NCI-H2029 (cell line): ENCODE measurements at places on chromosomes 4 and X.

- no peak for DNase-seq
Observed at GRCh38 chrX:64195862-64196261, 9.6 kb downstream of the AMER1 start.

GRCh38 chrX:153612413-153612812 lies 13.5 kb upstream of the CCNQ start:
- DNase-seq: no peak

DNA sequence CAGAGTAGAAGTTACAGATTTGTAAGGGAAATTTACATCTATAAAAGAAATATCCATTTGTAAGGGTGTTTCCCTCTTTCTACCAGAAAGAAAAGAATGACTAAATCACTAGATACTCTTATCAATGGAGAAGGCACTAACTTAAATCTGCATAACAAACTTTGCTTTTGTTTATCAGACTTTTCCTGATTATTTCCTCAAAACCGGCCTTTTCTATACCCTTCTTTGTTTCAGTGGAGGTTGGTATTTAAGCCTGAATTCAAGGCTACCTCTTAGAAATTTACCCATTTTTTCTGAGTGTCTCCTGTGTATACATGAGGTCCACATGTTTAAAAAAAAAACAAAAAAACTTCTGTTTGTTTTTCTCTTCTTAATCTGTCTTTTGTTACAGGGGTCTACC lies 80.4 kb upstream of the GRPR start:
- no peak for DNase-seq

GRCh38 chr4:27049239-27049829 lies 188.7 kb downstream of the STIM2 start:
- DNase-seq: no peak

GRCh38 chrX:109782994-109783700 lies 50.1 kb upstream of the ACSL4 start:
- no peak for DNase-seq

DNA sequence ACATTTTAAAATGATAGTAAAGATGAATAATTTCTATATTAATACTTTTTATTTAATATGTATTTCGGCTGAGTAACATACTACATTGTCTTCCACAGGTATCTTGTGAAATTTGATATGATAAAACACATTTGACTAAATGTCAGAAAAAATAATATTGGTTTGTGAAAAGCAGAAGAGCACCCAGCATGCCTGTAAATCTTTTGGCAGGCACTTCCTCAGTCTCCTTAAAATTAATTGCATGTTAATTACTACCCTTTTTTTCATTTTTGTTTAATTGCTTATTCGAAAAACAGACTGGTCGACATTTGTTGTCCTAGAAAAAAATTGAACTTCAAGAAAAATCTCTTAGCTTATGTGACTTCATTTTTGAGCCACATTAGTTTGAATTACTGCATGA lies 40.6 kb downstream of the CLCN3 start:
- no peak for DNase-seq

DNA sequence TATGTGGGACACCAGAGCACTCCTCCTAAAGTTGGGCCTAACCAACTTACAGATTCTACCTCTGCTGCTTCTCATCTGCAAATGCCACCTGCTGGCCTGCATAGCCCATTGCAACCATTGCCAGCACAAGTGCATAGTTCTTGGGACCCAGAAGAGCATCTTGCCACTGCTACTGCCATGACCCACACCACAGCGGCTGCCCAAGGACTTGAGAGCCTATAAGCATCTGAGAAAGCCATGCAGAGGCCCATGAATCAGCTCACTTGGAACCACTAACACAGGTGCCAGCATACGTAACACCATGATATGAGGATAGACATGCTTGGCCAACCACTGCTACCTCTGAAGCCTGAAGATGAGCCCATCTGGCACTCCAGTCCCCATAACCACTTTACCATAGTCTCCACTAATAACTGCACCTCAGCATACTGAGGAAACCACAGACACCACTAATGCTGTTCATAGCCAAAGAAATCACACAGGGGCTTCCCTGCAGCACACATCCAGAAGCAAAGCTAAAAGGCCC lies 258.1 kb upstream of the AGTR2 start:
- DNase-seq: no peak

GRCh38 chr4:129429581-129430320 lies 333.8 kb downstream of the C4orf33 start:
- DNase-seq: no peak

DNA sequence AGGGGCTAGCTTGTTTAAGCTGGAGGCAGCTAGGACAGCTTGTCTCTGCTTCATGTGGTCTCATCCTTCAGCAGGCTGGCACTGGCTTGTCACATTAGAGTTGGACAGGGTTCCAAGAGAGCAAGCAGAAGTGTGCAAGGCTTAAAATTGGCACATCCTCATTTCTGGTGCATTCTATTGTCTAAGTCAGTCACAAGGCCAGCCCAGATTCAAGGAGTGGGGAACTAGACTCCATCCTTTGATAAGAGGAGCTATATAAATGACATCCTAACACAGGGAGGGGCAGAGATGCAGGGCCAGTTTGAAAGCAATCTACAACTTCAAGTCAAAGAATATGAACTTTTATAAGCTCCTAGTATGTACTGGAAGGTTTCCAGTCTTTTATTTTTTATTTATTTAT lies 313.2 kb downstream of the PTTG2 start:
- no peak for DNase-seq

DNA sequence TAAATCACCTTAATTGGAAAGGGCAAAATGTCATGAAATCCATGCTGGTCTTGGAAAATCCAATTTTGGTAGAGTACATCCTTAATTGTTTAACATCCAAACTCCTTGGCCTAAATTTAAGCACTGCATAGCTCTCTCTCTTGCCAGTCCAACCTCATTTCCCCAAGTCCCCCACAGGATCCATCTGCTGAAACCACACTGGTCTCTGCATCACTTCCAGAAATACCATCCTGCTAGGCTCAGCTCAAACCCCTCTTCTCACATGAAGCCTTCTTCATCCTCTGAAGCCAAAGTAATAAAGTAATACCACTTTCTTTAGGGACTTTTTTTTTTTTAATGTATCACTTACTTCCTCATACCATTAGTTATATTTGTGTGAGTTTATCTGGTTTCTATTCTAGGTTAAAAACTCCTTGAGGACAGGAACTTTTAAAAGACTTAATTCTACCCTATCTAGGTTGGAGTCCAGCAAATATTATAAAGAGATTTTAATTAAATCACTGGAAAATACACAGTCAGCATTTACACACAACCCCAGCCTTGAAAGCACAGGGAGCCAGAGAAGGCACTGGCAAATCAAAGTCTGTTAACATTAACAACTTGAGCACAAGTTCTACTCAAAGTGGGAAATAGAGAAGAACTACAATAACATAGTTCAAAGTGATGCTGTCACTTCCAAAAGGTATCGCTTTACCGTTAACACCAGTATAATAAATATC lies 16.7 kb upstream of the KLF3 start:
- DNase-seq: no peak

- no peak for DNase-seq
Observed at GRCh38 chr4:37908488-37909331, 17.8 kb downstream of the TBC1D1 start.

DNA sequence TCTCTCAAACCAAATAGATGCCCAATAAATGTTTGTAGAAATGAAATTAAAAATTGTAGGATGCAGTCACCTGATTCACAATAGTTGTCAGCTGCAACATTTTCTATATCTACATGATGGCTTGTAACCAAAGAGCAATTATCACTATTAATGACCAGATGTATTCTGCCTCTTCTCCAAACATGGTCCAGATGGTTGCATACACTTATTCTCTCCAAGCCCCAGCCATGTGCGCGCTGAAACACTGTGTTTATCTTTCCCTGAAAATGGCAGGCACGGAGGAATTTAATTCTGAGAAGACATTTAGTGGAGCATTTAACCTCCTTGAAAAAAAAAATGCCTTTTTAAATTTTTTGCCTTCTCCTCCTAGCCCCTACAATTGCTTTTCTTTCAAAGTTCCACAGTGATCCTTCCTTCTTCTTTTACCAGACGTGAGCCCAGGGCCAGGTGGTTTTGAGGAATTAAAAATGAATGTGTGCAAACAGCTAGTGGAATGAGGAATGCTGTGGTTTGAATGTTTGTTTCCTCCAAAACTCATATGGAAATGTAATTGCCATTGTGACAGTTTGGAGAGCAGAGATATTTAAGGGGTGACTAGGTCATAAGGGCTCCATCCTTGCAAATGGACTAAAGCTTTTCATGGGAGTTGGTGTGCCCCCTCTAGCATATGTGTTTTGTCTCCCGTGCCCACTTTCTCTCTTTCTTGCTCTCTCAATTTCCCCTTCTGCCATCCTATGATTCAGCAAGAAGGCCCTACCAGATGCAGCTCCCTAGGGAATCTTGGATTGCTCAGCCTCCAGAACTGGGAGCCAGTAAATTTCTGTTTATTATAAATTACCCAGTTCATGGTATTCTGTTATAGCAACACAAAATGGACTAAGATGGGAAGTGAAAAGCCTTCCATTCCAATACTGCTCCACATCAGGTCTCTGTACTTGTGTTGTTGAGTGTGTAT lies 136.0 kb downstream of the GABRB1 start:
- no peak for DNase-seq

DNA sequence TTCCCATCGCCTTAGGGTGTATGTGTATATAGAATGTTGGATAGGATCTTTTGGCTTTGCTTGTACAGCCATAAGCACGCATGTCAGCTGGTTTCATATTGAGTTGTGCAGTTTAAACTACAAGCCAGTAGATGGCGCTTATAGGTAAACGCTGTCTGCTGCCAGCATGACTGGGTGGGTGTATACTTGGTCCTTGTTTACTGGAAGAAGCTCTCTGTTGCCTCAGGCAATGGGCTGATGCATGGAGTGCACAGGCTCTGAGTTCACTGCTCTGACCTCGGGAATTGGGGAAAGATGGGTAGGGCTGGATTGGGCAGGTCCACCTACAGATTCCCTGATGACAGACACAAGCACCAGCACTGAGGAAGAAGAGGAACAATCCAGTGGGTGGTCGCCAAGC lies 831.5 kb downstream of the STIM2 start:
- peak; percentile 36 for DNase-seq

DNA sequence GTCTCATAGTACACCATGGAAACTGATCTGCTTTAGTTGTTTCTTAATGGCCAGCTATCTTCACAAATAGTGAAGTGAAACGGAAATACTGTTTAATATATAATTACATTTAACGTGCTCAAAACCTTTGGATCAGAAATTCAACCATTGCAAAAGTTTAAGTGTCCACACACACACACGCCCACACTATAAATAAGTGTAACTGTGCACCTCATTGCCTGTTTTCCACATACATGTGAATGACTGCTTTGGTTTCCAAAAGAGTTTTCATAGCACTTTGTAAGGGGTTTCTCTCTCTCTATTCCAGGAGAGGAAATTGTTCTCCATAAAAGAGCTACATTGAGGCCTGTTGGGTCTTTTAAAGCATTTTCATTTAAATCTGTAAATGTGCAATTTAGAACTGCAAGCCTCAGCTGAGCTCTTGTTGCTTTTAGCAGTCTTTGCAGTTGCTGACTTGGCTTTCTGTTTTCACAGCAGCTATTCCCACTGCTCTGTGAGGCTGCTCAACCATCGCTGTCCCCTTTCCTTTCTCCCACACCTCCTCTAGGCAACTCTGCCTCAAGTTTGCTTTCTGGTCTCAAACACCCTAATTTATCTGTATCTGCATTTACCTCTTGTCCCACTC lies 94.5 kb downstream of the RAPGEF2 start:
- DNase-seq: no peak
